ENCODE measurements at places on chromosomes 16 and 17.

- no peak for DNase-seq
These were observed 23.6 kb downstream of the INTS2 start for GRCh38 chr17:61904094-61904710.

GRCh38 chr17:79607940-79608623 is 2.8 kb downstream of the RBFOX3 start:
- DNase-seq, result no peak

- peak; percentile 9 for DNase-seq
These were observed 12.8 kb upstream of the RANGRF start for GRCh38 chr17:8275421-8276290.

DNA sequence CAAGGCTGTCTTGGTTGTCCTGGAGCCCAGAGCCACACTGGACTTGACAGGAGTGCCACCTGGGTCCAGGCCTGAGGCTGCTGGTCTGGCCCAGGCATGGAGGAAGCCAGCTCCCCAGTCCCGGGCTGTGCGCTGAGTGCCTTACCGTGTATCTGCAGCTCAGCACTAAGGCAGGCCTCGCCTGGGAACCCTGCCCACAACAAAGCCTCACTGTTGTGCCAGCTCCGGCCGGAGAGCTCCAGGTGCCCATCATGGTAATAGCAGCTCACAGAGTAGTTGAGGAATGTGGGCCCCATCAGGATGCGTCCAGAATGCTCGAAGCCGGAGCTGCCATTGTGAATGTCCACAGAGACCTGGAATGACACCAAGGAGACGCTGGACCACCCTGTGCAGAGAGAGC is 72.2 kb downstream of the RMI2 start:
- DNase-seq, result no peak

- no peak for DNase-seq
These were observed 16.3 kb upstream of the PNPO start for GRCh38 chr17:47924785-47925677.

GRCh38 chr17:79695797-79696609 is 34.7 kb upstream of the ENPP7 start:
- no peak for DNase-seq

DNA sequence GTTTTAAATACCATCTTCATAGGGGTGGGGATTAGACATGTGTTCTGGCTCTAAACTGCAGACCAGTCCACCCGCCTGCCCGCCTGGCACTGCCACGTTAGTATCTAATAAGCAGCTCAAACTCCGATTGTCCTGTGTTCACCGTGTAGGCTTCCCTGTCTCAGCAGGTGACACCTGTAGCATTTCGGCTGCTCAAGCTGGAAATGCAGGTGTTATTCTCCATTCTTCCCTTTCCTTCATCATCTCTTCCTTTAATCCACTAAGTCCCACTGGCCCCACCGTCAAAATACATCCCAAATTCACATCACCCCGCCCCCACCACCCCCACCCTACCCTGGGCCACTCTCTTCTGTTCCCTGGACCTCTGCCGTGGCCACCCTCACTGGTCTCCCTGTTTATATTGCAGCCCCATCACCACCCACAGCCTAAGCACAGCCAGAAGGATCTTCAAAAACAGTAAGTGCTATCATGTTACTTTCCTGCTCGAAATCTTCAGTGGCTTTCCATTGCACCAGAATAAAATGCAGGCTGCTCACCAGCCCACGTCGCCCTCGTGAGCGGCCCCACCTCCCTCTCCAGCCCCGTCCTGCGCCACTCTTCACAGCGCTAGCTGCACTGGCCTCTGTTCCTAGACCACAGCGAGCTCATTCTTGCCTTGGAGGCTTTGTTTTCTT is 65.1 kb downstream of the RTN4RL1 start:
- no peak for DNase-seq

DNA sequence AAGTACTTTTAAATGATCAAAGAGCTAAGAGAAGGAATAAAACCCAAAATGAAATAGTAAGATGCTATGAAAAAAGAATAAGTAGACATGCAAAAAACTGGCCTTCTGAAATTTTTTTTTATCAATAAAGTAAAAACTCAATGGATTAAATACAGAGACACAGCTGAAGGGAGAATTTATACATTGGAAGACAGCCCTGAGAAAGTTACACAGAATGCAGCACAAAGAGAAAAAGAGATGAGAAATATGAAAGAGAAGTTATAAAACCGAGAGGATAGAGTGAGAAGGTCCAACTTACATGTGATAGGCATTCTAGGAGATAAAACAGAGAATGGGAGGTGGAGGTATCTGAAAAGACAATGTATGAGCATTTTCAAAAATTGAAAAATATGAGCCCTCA is 57.0 kb downstream of the MARF1 start:
- DNase-seq, result no peak

GRCh38 chr17:52276381-52277008 is 118.0 kb upstream of the CA10 start:
- DNase-seq, result no peak

DNA sequence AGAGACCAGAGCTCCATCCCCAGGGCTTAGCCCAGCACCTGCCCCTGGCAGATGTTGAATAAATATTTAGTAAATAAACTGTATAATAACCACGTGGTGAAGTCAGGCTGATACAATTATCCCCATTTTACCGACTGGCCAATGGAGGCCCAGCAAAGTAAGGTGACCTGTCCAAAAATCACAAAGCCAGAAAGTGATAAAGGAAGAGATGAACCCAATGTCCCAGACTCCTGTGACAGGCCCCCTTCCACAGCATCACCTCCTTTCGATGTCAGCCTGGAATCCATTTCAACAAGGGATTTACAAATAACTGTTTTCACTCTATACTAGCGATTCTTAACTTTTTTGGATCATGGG is 5.5 kb downstream of the TVP23A start:
- no peak for DNase-seq

- DNase-seq, result no peak
These were observed 31.6 kb downstream of the VWA3A start for GRCh38 chr16:22123759-22124490.

DNA sequence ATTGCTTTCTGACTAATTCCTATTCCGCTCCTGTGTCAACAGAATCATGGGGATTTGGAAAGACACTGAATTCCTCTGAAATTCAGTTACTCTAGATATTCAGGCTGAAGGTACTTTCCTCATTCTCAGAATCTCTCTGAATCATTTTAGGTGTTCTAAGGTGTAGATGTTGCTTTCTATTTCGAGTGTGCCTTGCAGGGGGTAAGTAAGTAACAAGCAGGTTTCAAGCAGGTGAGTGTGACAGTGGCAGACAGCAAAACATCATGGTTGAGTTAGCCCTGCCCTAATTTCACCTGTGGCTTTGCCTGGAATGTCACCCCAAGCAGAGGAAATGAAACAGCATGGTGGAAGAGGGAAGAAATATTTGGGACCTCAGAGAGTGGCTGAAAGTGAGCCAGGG is 75.1 kb downstream of the SHISA9 start:
- no peak for DNase-seq

DNA sequence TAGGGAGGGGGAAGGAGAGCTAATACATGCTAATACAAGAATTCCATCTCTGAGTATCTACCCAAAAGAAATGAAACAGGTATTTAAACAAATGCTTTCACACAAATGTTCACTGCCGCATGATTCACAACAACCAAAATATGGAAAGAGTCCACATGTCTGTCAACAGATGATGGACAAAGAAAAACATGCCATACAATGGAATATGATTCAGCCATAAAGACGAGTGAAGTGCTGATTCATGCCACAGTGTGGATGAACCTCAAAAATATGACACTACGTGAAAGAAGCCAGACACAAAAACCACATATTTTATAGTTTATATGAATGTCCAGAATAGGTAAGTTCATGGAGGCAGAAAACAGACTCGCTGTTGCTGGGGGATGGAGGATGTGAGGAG is 321.4 kb downstream of the FOXL1 start:
- peak; percentile 54 for DNase-seq

- DNase-seq, result no peak
These were observed 67.8 kb upstream of the MMP2 start for GRCh38 chr16:55411231-55411630.

- no peak for DNase-seq
These were observed 1.0 kb upstream of the CA7 start for GRCh38 chr16:66843191-66843590.

DNA sequence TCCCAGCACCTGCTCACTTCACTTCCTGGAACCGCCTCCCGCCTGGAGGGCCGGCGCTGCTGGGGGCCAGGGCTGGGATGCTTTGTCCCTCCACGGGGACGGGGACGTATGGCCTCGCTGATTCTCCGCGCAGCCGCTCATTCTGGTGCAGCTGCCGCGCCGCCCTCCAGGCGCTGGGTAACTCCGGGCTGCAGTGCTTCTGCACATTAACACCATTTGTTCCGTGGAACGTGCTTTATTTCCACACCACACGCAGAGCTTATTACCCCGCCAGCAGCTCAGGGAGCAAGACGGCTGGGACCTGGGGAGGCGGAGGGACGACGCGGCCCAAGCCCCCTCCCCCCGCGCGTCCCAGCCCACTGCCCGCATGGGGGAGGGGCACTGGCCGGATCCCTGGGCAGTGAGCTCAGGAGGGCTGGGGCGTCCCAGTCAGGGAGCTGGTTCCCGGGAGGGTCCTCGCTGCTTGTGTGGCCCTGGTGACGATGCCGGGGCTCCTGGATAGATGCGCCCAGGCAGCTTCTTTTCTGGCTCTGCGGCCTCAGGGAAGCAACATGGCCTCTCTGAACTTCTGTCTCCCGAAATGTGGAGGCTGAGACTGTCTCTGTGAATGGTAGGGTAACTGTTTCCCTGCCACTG is 45.4 kb upstream of the ACSF3 start:
- no peak for DNase-seq

DNA sequence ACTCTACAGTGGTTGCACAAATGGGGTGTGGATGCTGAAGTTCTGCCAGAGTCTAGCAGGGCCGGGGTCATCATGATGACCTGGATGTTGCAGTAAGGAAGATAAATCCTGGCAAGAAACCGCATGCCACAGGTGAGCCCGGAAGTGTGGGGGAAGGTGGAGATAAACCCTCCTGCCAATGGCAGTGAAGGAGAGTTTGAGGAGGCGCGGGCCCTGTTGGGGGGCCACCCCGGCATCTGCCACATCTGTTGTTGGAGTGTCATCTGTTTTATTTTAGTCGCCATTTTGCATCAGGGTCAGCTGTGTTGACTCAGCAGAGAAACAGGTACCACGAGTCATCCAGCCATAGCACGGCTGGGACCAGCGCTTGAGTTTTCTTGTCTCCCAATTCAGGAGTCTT is 173.8 kb upstream of the CHMP6 start:
- peak; percentile 33 for DNase-seq

GRCh38 chr17:75417054-75417580 is 11.6 kb upstream of the GRB2 start:
- DNase-seq, result no peak

GRCh38 chr17:57637666-57638010 is 107.5 kb downstream of the CCDC182 start:
- no peak for DNase-seq

DNA sequence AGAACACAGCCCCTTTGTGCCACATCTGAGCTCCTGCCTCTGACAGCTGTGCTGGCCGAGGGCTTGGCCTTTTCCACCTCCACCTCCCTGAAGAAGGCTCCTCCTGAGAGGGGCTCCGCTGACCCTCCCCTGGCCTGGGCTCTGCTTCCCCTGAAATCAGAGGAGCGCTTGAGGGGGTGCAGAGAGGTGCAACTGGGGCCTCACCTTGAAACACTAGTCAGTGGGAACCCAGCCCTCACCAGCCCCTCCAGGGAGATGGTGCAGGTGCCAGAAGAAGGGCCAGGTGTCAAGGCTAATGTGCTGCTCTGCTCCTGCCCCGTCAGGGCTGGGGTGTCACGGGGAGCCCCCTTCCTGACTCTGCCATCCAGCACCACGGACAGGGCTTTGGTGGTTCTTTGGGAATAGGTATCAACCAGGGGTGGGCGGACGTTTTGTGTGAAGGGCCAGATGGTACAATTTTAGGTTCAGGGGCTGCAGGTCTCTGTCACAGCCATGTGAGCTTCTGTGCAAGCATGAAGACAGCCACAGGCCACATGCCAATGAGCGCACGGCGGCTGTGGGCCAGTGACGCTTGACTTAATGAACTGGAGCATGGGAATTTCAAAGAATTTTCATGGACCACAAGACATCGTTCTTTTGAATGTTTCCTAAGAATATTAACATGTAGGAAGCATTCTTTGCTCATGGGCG is 2.1 kb upstream of the ZG16B start:
- DNase-seq, result no peak

- peak; percentile 35 for DNase-seq
These were observed 759 bp downstream of the ALKBH5 start for GRCh38 chr17:18184143-18185031.

DNA sequence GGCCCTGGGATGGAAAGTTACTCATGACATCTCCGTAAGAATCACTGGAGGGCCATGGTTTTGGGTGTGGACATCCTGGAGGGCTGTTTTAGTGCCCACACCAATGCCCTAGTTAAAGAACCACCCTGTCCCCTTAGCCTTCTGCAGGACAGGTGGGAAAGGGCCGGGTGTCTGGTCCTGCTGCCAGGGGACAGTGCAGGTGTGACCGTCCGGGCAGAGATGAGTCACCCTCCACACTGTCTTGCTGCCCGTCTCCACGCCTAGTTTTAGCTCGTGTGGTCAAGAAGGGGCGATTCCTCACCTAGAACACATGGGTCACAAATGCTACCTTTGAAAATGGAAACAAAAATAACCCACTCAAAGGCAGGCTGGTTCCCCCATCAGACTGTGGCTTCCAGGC is 17.0 kb downstream of the CEP295NL start:
- no peak for DNase-seq

- no peak for DNase-seq
These were observed 18.9 kb downstream of the CA4 start for GRCh38 chr17:60168654-60169053.

DNA sequence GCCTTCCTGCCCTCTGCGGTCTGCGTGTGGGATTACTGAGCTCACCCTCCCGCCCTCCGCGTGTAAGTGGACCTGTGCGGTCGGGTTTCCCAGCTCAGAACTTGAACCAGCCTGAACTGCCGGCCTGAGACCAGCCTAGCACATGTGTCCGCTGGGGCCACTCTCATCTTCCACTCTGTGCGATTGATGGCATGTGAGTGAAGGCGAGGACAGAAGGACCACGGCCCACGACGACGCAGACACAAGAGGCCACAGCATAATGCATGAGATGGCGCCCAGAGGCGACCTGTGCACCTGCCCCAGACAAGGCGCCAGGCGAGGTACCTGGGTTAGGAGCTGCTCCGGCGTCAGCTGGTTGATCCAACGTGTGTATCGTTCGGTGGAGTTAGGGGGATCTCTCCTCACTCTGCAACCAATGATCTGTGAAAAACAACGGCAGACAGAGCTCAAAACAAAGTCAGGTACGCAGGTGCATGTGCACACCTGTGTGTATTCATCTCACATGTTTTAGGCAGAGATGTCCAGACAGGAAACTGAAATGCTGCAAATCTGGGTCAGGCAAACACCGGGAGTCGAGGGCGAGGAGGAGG is 74.5 kb upstream of the METRNL start:
- DNase-seq, result no peak

DNA sequence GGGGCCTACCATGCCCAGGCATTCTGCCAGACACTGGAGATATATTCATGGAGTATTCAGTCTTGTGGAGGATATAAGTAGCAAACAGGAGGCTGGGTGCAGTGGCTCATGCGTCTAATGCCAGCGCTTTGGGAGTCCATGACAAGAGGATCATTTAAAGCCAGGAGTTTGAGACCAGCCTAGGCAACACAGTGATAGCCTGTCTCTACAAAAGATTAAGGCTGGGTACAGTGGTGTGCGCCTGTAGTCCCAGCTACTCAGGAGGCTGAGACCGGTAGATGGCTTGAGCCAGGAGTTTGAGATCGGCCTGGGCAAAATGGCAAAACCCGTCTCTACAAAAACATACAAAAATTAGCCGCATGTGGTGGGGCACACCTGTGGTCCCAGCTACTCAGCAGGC is 37.7 kb upstream of the CDH3 start:
- no peak for DNase-seq

GRCh38 chr16:79329166-79329521 is 271.4 kb downstream of the MAF start:
- DNase-seq, result no peak

GRCh38 chr17:1005361-1005946 is 8.5 kb downstream of the TIMM22 start:
- no peak for DNase-seq

Measured in HCEC 1CT (cell line).